ENCODE measurements at places on chromosomes 1 and 21. TPM values are rescaled to one million over a fixed set of nuclear protein-coding genes. Genes with fewer than 3 reads are reported as not detected.

The IRF6 gene
- 1.5 TPM for total RNA-seq

- DNase-seq: no peak
Observed at GRCh38 chr1:218886101-218886871, 287.4 kb upstream of the LYPLAL1 start.

GRCh38 chr1:174940646-174941175, 59.0 kb upstream of the CACYBP start:
- no peak for DNase-seq

GRCh38 chr1:46802081-46802480, 3.2 kb downstream of the CYP4B1 start:
- no peak for DNase-seq

GRCh38 chr21:44005071-44005470, 7.0 kb upstream of the TRAPPC10 start:
- no peak for DNase-seq

- DNase-seq: no peak
Observed at GRCh38 chr1:162135271-162135775, 65.8 kb downstream of the NOS1AP start.

GRCh38 chr21:16294128-16294527, 564.3 kb downstream of the USP25 start:
- DNase-seq: no peak

GRCh38 chr21:25175938-25176337, 431.3 kb downstream of the MRPL39 start:
- DNase-seq: no peak
